NCI-H1092 treated with DMSO at 0.1 percent for 48 hours (cell line): ENCODE measurements at places on chromosomes 6 and 20.

DNA sequence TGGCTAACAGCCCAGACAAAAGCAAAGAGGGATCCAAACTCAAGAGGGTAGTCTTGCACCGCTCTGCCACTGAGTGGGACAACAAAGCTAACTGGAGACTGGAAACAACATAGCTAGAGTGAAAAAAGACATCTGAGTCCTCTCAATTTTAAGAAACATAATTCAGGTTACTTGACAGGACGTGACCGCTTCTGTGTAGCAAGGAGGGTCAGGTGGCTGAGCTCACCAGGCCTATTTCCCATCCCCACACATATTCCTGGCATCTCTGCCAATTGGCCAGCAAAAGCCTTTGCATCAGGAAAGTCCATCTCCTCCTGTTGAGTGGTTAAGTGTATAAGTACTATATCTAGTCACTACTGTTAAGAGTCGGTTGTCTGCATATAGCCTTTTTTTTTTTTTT lies 25.3 kb upstream of the TBC1D20 start:
- DNase-seq: no peak

DNA sequence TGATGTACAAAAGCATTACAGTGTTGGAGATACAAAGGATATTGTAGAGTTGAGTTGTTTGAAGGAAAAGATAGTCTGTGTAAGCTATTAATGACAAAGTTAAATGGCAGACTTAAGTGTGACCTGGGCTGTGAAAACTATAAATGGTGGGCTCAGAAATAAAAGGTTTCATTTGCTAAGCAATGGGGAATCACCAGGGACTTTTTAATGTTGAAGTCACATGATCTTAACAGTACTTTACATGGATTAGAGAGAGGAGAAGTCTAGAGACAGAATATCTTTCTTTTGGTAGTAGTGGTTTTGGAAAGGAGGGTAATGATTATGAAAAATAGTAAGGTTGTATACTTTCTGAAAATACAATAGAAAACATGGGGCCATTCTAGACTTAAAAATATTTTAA lies 67.1 kb downstream of the SCAF8 start:
- no peak for DNase-seq

- DNase-seq: no peak
Observed at GRCh38 chr6:41560431-41561192, 14.4 kb downstream of the FOXP4 start.

- DNase-seq: no peak
Observed at GRCh38 chr6:8026800-8027199, 37.4 kb downstream of the BLOC1S5 start.

DNA sequence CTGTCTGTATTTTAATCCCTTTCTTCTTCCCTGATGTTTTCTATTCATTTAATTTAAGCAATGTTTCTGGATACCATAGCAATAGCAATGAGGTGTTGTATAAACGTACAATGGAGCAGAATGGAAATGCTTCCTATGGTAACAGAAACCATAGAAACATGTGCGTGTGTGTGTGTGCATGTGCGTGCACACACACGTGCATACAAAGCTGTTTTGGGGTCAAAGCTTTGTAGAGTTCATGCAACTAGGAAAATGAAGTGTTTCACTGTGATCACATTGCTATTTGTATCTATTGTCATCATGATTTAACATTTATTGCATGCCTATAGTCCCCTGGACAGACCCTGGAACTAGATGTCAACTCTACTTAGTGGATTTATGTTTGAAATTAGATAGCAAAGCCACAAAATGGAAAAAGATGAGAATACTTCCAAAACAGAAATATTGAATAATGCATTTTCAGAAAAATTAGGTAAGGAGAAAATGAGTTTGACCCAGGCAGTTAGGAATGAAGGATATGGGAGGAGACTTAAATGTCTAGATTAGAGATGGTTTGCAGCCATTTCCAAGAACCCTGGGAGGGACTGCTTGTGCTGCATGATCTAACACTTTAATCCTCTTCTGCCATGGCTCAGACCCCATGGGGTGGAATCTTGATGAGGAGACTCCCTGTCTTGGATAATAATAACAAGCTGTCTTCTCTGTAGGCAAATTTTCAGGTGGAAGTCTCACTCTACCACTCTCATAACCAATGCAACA lies 124.4 kb downstream of the TRMT11 start:
- no peak for DNase-seq

- no peak for DNase-seq
Observed at GRCh38 chr20:3473324-3473723, 2.5 kb downstream of the ATRN start.

DNA sequence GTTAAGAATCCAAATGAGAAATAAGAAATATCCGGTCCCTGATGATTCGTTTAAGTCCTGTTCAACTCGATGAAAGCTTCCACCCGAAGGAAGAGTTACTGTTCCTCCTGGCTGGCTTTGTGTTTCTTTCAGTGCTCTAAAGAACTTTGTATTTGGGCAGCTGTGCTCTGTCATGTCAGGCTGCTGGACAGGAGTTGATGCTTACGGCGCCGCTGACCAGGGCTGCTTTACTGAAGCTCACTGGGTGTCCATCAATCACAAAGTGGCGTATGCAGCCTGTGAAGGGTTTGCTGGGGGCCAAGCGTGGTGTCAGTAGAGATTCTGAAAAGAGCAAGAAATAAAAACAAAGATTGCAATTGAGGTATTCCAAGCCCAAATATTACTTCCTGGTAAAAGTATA lies 21.9 kb downstream of the FAM229B start:
- DNase-seq: no peak

GRCh38 chr20:6959900-6960312 lies 192.4 kb downstream of the BMP2 start:
- DNase-seq: no peak

DNA sequence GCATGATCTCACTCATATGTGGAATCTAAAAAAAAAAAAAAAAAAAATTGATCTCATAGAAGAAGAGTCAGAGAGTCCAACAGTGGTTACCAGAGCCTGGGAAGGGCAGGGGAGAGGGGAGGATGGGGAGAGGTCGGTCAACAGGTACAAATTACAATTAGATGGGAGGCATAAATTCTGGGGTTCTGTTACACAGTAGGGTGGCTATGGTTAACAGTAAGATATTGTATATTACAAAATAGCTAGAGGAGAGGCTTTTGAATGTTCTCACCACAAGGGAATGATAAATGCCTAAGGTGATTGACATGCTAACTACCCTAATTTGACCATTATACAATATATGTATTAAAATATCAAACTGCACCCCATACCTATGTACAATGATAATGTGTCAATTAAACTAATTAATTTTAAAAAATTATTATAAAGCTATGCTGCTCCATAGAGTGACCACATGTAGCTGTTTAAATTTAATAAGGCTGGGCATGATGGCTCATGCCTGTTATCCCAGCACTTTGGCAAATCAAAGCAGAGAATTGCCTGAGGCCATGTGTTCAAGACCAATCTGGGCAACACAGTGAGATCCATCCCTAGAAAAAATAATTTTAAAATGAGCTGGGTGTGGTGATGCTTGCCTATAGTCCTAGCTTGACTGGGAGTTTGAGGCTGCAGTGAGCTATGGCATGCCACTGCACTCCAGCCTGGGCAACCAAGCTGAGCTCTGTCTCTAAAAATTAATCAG lies 70.9 kb downstream of the SNX5 start:
- DNase-seq: no peak

DNA sequence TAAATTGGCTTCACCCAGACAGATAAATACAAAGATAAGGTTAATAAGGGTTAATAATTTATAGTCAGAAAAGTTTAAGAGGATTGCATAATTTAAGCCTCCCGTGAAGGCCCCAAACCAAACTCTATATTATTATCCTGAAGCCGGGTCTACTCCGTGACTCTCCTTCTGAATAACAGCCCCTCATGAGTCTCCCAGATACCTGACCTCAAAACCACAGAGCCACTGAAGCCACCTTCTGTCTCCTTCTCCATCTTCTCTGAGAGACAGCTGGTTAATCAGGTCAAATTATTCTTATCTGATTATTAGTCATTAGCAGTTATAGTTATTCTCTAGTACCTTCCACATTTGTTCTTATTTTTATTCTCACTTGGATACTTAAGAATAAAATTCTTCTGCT lies 569.2 kb upstream of the AGPAT4 start:
- DNase-seq: no peak

- no peak for DNase-seq
Observed at GRCh38 chr20:913306-913849, 2.8 kb downstream of the ANGPT4 start.

GRCh38 chr20:14915356-14915755 lies 577.9 kb upstream of the FLRT3 start:
- DNase-seq: no peak

DNA sequence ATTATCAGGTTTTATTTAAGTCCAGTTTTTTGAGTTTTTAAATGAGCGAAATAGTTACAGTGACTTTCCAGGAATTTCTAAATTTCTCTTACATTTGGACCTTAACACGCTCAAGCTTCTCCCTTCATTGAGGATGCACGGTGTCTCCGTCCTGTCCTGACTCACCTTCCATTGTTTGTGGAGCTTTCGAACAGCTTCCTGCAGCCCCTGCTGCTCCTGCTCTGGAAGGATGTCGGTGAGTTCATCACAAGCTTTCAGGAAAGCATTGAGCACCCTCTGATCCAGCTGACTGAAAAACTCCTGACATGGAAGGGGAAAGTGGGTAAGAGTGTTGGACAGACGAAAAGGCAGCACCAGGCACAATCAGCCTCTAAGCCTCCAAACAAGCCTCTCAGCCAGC lies 183.7 kb downstream of the SYNE1 start:
- DNase-seq: no peak

- no peak for DNase-seq
Observed at GRCh38 chr20:41047975-41048305, 19.3 kb downstream of the TOP1 start.

GRCh38 chr20:18886756-18887155 lies 73.2 kb downstream of the SCP2D1 start:
- no peak for DNase-seq

DNA sequence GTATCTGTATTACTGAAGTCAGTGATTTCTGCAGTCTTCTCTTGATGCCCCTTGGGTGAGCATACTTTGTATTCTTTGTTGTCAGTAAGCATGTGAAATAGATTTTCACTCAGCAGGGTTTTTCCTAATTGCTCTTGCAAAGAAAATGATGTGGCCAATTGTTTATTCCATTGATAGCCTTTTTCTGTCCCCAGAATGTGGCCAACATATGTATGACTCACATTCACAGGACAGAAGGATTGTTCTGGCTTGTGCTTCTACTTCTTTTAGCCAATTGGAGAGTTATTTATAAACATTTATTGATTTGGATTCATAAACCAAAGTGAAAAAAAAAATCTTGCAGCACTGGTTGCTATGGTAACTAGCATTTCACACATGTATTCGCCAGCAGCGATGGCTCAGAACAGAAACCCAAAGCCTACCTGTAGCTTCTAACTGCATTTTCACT lies 54.4 kb upstream of the RBM24 start:
- DNase-seq: no peak

DNA sequence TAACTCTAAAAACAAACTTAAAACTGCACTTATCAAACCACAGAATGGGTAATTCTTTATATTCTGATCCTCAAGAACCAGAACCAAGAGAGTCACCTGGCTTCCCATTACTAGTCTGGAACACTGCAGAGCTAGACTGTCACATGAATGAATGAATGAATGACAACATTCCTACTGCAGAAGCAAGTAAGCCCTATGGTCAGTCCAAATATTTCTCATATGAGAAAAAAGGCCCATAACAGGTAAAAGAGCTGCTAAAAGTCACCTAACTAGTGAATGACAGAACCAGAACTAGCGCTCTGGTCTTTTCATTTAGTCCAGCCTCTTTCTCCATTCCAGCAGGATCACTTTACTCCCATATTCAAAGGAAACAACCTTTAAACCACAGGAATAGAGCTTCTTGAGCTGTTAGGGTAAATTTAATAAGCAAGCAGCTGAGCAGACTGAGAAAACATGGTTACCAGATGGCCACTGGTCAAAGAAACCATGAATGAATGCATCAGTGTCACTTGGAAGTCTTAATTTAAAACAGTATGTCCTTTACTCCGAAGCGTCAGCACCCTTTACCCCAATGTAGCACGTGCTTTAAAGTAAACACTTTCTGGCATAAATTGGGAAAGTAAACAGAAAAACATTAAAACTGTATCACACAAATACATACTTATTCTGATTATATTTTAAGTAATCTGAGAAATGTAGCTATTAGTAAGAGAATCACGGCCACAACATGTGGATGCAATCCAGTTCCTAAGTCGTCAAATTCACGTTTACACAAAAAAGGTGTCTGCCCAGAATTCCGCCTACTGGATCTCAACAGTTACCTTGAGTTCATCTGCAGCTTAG lies 1.4 kb downstream of the PREP start:
- DNase-seq: no peak
